Stimulated activated CD4-positive, alpha-beta T cell treated with anti-CD3 and anti-CD28 coated beads, TNF-alpha, amount 100 ng/mL, for 24 hours (primary cell): ENCODE measurements at places on chromosomes 7 and 10.

DNA sequence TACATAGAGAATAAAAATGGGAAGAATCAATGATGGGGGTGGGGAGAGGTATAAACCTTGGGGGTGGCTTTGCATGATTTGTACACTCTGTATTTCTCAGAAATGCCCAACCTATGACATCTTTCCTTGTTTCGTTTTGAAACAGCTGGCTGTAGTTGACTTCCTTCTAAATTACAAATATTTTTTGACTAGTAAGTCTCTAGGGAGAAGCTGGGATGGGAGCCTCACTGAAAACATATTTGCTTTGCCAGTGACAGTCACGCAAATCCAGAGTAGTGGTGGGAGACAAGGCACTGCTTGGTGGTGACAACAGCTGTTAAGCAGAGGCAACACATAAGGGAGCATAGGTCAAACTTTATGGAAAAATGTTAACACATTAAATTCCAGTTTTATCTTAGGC, 440.5 kb downstream of the SEMA3D start:
- no peak for DNase-seq

- DNase-seq: no peak
Measured at GRCh38 chr10:44703241-44704155, 207.6 kb upstream of the TMEM72 start.

DNA sequence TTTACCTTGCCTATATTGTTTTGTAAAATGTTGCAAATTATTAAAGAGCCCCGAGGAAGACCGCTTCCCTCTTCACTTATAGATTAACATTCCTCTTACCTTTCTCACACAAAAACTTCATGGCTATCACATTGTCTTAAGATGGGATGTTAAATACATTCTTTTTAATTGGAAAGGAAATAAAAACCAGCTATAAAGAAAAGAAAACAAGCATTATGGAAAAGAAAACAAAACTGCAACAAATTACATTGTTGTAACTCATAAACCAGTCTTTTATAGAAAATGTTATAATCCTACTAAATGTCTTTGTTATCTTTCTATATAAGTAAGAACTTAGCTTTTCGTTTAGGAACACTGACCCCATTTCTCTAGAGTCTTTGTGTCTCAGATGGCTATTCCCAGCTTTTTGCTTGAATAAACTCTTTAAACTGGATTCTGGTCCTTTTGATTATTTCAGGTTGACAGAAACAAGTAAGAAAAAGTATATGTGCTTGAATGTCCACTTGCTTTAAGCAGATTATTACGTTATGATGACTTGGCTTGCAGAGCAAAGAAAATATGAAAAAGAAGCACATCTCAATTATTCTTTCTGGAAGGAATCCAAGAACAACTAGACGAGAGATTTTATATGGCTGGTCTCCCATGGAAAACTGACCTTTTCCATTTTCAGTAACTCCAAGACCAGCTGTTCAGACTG, 128.2 kb downstream of the AKR1D1 start:
- no peak for DNase-seq

DNA sequence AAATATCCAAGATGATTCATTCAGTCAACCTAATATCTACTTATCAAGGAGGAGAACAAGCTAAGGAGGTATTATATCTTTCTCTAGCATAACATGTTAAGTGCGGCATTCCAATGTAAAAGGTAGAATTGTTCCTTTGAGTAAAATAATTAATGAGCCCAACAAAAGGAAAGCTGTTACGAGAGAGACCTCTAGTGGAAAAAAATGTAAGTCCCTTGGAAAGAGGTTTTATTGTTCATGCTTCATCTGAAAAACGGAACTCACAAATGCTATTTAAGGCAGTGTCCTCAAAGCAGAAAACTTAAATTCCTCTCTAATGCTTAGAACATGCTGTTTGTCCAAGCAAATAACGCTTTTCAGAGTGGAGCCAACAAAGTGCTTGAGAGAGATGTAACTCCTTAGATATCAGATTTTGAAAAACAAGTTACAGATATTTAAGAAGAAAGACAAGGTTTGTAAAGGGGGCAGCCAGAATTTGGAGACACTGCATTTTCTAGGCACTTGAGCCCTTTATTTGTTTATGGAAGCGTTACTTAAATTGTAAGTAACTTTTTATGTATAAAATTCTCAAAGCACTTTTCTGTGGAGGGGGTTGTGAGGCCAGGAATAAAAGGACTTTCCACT, 119.9 kb downstream of the TFEC start:
- DNase-seq: no peak

- DNase-seq: peak; percentile 20
Measured at GRCh38 chr10:122374859-122375678, 561 bp downstream of the PLEKHA1 start.

GRCh38 chr7:131385039-131385605, 57.4 kb downstream of the MKLN1 start:
- no peak for DNase-seq

DNA sequence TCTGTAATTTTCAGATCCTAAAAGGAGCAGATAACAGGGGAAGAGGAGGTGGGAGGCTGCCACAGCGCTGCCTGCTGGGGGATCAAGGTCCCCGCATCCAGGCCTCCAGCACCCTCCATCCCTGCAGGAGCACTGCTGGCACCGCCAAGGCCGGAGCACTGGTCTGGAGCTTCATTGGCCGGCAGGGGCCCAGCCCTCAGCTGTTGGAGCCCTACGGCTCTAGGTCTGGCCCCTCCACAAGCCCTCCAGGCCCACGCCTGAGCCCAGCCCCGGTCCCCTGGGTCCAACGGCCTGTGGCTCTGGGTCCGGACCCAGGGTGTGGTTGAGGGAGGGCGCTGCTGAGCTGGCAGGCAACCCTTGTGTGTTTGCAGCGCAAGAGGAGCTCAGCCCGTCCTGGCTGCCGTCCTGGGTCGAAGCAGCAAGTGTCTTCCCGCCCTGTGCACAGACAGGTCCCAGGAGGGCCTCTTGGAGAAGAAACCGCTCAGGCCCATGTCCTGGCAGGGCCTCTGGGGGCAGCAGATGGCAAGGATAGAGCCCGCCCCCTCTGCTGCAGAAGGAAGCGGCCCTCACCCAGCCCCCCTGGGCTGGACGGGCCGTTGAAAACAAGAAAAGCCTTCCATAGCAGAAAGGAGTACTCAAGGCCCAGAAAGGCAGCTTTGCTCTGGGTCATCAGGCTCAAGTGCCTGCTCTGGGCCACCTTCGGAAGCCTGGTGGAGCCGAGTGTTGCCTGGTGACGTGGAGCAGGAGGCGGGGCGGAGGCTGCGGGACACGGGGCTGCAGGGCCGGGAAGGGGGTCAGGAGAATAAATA, 54.3 kb upstream of the TNRC18 start:
- DNase-seq: no peak

DNA sequence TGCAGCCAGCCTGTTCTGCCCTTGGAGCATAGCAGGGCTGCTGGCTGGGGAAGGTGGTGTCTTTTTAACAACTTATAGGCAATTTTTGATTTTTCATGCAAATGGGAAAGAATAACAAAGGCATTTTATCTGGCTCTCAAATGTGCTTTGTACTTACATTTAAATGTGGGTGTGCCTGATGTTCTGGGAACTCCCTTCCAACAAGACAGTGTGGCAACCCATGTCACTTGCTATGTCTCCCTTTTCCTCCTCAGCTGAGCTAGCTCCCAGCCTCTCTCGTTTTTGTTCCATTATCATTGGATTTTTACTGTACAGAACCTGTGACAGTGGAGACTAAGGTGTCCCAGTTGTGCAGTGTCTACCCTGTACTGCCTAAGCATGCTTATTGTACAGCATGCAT, 93.5 kb upstream of the PDCD4 start:
- no peak for DNase-seq

GRCh38 chr7:88254721-88255424, 35.0 kb upstream of the SRI start:
- no peak for DNase-seq

DNA sequence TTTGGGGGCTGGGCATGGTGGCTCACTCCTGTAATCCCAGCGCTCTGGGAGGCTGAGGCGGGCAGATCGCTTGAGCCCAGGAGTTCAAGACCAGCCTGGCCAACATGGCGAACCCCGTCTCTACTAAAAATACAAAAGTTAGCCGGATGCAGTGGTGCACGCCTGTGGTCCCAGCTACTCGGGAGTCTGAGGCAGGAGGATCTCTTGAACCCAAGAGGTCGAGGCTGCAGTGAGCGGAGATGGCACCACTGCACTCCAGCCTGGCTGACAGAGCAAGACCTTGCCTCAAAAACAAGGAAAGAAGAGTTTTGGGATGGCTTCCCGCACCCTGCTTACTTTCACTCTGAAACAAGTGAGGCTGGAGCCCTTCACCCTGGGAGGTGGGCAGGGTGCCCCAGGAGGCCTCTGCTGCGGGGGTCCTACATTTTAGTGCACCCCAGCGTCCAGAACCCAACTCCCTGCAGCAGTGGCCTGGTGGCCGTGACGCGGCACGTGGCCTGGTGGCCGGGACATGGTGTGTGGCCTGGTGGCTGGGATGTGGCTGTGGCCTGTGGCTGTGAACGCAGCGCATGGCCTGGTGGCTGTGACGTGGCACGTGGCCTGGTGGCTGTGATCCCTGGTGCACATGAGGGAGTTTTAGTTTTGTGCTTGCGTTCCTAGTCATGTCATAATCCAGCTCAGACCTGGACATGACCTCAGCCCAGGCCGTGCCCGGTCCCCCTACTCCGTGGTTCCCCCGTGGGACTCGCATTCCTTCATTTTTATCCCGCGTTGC, 9.3 kb downstream of the KNDC1 start:
- DNase-seq: no peak

GRCh38 chr10:133131053-133131452, 29.0 kb upstream of the KNDC1 start:
- no peak for DNase-seq

GRCh38 chr7:5681423-5681822, 100.0 kb downstream of the RNF216 start:
- no peak for DNase-seq

DNA sequence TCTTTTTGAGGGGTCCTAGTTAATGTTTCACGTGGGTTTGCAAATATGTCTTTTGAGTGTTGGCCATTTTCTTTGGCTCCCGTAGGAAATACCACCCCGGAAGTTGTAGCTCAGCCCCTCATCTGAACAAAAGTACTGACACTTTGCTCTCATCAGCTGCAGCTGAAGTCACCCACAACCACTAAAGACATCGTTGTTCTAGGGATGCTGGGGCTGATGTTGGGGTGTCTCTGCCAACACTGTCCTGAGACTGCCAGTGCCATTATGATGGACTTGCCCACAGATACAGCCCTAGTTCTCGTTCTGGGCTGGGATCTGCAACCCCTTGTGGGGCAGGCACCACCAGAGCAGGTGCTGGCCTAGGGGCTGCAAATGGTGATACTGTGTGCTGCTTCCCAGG, 82.6 kb upstream of the ARHGAP21 start:
- no peak for DNase-seq

DNA sequence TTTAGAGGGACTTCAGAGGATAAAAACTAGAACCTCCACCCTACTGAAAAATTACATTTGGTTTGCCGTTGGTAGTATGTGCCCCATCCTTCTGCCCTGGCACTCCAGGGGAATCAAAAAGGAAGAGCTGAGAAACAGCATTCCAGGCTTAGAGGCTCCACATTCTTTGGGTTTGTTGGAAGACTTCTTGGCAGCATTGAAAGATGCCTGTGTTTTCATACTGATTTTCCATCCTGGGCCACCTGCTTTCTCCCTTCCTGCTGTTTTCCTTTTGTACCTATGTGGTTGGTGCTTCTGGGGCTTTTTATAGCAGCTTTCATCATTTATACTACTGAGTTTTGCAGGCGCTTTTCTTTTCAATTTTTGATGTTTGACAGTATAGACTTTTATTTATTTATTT, 61.7 kb downstream of the AUTS2 start:
- no peak for DNase-seq
